Naive thymus-derived CD4-positive, alpha-beta T cell (primary cell): ENCODE measurements at places on chromosomes 2 and 18.

GRCh38 chr2:174330945-174331594 lies 3.7 kb upstream of the SP9 start:
- DNase-seq = no peak

DNA sequence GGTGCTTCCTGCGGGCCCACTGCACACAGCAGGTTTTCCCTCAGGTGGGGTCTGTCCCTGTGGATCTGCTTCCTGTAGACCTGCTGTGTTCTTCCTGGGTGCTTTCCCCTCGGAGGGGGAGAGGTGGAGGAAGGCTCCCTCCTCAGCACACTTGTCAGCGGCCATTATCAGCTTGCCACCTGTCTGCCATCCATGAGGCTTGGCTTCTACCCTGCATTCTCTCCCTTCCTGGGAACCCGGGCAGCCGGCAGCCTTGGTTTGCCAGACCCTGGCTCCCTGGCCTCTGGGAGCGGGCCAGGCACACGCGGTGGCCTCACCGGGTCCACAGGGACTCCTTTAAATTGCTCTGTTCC lies 58.5 kb downstream of the INPP5D start:
- DNase-seq = no peak

DNA sequence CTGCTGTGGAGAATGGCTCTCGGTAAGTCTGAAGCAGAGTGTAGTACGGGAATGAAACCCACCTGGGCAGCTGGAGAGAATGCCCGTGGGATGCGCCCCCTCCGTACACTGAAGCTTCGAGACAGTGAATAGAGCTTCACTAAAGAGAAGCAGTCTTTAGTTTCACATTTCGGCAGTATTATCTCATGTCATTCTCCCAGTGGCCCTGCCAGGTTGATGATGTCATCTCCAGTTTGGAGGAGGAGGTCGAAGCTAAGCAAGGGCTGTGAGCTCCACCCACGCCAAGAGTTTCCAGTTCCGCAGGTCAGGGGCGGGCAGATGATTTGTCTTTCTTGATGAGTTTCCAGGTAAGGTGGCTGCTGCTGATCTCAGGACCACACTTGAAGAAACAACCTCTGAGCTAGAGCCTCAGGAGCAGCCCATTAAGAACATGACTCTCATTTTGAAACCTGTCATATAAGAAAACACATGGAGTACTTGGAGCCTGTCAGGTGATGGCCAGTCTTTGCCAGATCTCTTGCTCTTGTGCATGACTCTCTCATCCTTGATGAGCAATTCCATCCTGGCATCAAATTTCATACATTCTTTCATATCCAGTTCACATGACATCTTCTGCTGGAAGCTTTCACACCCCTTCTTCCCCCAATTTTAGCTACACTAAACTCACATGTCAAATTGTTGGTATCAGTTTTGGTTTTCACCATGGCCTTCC lies 475.0 kb downstream of the RNF144A start:
- no peak for DNase-seq

- no peak for DNase-seq
These were observed 185.2 kb downstream of the SOX11 start for GRCh38 chr2:5877360-5877759.

DNA sequence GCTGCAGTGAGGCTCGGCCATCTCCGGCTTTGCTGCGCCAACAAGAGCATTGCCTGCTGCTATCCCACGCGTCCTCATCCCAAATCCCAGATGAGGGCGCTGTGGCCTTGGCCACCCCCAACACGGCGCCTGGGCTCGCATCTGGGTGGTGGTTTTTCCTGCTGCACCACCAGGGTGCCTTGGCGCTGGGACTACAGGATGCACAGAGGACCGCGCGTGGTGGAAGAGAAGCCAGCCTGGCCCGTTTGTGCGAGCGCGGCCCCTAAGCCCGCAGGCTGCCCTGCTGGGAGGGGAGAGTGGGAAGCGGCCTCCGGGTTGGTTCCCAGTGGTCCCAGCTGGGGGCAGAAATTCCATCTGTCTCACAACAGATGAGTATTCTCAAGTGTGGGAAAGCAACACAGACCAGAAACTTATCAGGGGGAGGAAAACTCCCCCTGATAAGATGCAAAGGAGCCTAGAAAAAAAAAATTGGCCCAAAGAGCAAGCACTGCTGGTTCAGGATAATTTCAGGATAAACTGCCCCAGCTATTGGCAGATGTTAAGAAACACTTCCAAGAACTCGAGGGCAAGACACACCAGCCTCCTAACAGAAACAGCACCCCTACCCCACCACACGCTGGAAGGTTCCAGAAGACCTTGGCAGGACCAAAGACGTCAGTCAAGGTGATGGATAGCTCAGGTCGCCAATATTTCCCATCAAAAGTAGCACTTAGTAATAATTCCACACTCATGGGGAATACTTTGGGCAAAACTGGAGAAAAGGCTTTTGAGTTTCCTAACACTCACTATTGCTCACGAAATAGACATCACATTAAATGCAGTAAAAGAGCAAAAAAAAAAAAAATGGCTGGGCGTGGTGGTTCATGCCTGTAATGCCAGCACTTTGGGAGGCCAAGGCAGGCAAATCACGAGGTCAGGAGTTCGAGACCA lies 152.1 kb downstream of the PXDN start:
- no peak for DNase-seq

DNA sequence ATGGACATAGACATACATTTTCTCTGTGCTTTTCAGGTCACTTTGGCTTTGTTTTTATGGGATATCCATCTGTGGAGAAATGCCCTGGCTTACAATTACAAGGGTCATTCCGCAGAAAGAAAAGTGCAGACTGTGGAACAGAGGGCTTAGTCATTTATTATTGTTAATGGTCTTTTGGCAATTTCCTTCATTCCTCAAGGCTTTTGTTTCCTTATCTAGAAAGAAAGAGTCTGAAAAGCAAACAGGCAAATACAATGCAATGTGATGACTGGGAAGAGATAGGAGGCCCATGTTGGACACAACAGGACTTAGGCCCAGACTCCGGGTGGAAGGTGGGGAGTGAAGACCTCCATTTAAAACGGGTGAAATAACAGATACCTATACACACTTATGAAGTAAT lies 129.5 kb upstream of the CAVIN2 start:
- DNase-seq = no peak

- no peak for DNase-seq
These were observed 229.0 kb downstream of the MGAT5 start for GRCh38 chr2:134482766-134483340.

DNA sequence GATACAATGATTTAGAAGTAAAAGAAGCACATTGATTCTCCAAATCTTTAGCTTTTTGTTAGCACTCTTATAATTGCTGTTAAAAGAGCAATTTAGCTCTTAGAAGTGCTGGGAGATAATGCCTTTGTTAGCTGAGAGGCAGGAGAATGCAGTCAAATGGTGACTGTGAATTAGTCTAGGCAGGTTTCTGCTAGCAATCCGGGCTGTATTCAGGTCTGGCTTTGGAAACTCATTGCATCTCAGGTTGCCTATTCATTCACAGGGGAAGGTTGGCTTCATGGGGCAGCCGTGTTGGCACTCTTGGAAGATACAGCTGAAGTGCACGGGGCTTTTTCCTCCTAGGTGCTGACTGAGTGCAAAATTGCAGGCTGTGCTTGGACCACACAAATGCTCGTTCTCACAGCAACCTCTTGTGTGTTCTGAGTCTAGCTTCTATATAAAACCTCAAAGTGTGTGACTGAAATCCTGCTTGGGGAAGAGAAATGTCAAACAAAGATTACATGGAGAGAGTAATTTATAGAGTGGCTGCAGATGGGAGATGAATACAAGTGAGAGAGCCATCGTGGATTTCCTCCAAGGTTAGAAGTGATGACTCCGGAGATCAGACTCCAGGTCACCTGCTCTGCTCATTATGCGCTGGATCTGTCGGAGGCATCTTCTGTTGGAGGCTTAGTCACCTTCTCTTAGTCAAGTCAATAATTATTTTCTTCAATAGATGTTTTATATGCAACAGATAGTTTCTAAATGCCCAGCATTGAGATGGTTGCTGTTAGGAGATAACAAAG lies 167.8 kb downstream of the PMAIP1 start:
- DNase-seq = no peak

DNA sequence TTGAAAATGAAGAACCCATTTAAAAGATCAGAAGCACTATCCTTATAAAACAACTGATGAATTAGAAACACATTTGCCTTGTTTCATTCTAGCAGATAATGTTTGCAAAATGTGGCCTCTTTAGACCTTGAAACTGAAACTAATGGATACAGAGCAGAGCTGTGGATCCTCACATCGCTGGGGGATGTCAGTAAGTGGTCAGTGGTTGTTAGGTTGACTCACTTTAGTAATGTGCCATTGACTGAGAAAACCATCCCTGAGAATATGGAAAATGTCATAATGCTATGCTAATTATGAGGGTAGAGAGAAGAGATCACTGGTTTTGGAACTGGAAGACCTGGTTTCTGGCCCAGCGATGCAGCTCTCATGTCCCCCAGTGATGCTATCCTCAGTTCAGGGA lies 176.7 kb downstream of the MYO1B start:
- no peak for DNase-seq

DNA sequence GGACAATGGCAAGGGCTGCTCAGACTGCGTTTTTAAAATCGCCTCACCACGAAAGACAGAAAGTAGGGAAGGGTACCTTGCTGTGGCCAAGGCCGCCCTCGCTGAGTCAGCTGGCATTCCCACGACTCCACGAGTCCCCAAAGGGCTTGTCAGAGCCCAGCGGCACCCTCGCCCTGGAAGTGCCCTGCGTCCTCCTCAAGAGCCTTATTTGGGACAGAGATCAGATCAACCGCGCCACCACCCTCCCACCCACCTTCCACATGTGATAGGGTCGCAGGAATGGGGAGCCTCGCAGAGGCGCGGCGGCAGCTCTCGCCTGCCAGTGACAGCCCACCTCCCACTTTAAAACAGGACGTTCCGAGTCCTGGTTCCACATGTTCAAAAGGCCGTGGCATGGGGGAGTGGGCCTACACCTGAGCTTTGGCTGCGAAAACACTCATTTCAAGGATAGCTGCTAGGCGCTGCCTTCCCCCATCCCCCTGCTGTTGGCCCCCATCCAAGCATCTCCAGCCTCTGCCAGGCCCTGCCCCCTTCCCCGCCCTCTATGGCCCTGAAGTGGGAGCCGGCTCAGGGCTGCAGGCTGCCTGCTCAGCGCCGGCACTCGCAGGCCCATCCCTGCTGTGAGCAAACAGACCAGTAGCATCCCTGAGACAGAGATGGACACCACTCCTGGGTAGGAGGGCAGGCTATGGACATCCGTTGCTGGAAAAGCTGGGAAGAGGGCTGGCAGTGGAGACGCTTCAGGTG lies 38.1 kb upstream of the ARHGEF4 start:
- DNase-seq = no peak

GRCh38 chr2:133838642-133839365 lies 270.5 kb upstream of the NCKAP5 start:
- DNase-seq = no peak

DNA sequence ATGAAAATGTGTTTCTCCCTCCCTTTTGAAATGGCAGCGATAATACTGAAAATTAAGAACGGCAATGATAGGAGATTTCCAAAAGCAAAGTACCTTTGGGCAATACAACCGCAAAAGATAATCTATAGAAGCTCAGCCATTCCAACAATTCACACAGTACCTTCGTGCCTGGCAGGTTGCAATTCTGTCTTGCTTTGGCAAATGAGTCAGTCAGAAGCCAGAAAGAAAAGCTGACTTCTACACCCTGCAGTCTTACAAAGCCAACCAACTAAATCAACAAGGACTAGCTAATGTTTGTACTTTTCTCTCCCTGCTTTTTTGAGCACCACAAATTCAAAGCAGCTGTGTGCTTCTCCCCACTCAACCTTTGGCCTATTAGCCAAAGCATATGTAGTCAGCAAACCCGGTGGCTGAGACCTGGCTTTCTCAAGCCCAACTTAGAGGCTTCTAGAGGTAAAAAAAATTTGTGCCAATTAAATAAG lies 25.7 kb upstream of the ID2 start:
- no peak for DNase-seq

- no peak for DNase-seq
These were observed at the start of gene SFTPB for GRCh38 chr2:85668009-85668856. TSS of gene SFTPB (minus strand) at chr2:85668199. CDS start at chr2:85668183, 16 bp downstream.

GRCh38 chr2:56128235-56128634 lies 55.6 kb upstream of the CCDC85A start:
- no peak for DNase-seq

GRCh38 chr2:97675430-97676113 lies 6.1 kb downstream of the C2orf92 start:
- DNase-seq = no peak

- DNase-seq = no peak
These were observed 152.7 kb downstream of the UBR3 start for GRCh38 chr2:169980001-169980400.

GRCh38 chr2:236579746-236580315 lies 10.2 kb downstream of the ACKR3 start:
- no peak for DNase-seq

DNA sequence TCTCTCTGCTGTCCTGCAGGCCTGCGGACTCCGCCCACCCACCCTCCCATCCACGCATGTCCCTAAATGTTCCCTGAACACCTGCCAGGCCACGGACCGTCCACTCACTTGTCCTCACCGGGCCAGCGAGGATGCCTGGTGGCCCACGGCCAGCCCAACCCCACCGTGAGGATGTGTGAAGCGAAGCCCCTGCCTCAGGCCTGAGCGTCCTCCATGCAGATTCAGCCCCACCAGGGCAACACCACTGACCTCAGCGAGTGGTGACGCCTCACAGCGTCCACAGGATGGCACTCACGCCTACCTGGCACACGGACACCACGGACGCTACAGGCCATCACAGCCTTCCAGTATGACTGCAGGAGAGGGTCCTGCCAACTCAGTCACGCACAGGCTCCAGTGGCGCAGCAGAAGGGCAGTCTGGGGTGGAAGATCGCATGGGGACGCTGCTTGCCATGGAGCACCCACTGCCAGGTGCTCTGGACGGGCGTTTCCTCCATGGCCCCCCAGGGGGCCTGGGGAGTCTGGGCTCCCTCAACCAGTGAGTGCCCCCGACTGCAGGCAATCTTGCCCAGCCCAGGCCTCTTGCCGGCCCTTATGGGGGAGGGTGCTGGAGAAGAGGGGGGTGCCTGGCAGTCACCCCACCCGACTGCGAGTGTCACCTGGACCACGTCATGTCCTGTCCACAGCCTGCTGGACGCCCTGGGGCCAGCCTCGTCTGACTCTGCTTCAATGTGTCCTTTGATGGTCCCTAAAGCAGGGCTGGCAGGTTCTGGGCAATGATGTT lies 25.4 kb downstream of the HDAC4 start:
- DNase-seq = no peak

- DNase-seq = no peak
These were observed 19.0 kb downstream of the HS6ST1 start for GRCh38 chr2:128299628-128300027.

GRCh38 chr2:225678792-225679191 lies 279.3 kb downstream of the NYAP2 start:
- no peak for DNase-seq

DNA sequence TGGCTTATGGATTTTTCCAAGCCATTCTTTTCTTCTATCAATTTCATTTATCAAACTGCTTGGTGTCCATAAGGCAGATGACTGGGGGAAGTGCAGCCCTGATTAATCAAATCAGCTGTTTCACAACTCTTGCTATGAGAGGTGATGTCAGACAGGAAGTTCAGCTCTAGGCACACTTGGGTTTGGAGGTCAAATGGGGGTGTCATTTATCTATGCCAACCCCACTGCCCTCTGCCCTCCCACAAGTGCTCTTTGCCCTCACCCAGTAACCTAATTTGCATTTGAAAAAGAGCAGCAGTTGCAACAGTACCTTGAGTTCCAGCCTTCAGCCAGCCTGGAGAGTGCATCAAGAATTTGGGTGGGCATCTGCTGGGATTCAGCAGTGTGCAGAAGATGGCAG lies 431.3 kb upstream of the SPRED2 start:
- no peak for DNase-seq

- DNase-seq = no peak
These were observed 22.2 kb upstream of the TMEM87B start for GRCh38 chr2:112032689-112033465.
